Activated CD4-positive, CD25-positive, alpha-beta regulatory T cell (primary cell): ENCODE measurements at places on chromosomes 2 and 18.

GRCh38 chr2:45469314-45470099 lies 141.6 kb downstream of the SRBD1 start:
- no peak for DNase-seq

DNA sequence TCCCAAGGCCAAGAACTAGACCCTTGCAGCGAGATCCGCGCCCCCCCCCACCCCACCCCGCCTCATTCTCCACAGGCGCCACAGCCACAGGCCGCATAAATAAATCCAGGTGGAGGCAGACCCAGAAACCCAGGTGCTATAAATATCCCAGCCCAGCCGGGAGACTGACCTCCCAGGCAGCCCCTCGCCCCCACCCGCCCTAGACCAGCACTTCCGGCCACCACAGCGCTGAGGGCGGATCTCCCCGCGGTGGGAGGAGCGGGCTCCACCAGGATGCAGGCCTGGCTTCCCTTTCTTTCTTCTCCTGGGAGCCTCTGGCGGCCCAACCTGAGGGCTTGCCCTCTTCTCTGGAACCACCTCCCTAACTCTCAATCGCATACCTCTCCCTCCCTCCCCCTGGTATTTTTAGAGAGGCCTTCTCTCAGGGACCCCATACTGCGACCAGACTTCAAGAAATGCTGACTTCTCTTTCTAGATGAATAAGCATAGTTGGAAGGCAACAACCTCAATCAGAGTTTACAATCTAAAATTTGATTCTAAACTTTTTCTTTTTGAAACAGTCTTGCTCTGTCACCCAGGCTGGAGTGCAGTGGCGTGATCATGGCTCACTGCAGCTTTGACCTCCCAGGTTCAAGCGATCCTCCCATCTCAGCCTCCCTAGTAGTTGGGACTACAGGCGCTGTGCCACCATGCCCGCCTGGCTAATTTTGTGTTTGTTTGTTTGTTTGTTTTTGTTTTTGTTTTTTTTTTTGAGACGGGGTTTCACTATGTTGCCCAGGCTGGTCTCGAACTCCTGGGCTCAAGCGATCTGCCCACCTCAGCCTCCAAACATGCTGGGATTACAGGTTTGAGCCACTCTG lies 55.0 kb downstream of the PKDCC start:
- no peak for DNase-seq

- no peak for DNase-seq
These were observed 11.0 kb downstream of the GORASP2 start for GRCh38 chr2:170940066-170940465.

- DNase-seq = no peak
These were observed 13.2 kb downstream of the REV1 start for GRCh38 chr2:99476629-99477028.

DNA sequence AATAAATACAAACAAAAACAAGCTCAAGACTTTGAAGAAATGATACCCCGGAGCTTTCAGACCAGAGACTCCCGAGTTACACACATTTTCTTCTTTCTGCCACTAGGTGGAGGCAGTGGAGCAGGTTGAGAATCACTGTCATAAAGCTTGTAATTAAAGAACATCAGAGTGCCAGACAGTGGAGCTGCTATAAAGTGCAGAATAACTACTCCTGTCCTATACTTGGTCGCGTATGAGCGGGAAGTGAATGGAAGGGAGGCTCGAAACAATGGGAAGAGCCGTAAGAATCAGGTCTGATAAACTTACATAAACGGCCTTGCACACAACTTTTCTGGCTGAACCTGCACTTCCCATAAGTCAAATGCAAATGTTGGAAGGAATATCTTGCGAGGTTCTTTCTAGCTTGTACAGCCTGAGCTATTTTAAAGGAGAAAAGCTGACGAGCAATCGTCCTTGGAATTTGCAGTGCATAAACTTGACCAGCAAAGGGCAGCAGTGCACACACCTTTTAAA lies 189.0 kb downstream of the RPIA start:
- no peak for DNase-seq

GRCh38 chr2:167733747-167734146 lies 513.6 kb downstream of the STK39 start:
- no peak for DNase-seq

DNA sequence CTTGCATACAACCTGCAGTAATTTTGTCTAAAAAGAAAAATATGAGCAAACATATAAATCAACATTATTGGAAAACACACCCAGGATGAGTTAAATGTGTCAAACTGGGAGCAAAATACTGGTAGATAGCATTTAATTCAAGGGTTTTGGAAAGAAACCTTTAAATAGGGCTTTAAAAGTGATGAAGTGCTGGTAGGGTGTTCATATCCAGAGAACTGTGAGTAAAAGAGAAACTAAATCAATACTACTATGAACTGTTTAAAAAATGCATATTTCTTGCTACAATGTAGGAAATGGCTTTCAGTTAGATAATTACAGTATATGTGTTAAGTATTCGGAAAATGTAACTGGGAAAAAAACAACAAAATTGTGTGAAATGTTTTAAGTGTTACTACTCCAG lies 117.8 kb downstream of the ATAD2B start:
- no peak for DNase-seq

DNA sequence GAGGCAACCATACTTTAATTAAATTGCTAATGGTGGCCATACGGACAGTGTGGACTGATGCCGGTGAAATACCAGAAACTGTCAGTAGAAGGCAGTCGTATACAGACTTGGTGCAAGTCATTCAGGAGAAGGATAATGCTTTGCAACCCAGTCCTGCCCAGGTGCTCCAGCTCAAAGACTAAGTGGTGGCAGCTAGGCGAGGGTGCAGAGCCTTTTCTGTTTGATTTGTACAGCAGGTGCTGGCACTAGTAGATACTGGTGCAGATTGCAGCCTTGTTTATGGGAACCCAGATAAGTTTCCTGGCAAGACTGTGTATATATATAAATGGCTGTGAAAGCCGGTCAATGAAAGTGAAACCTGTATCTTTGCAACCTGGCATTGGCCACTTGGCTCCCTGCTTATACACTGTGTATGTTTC lies 208.3 kb upstream of the SYT4 start:
- no peak for DNase-seq

DNA sequence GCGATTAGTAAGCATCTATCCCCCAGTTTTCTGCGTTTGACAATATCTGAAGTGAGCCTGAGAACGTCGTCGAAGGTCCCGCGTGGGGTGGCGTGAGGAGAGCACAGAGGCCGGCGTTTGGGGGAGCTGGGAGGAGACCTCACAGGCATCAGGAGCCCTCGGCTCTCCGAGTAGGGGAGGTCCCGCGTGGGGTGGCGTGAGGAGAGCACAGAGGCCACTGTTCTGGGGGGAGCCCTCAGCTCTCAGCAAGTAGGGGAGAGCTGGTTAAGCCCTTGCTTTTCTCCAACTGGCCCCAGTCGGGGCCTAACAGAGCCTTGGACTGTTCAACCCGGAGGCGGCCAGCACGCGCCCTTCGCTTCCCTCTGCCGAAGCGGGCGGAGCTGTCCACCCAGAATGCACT lies 134.3 kb downstream of the NFATC1 start:
- no peak for DNase-seq

GRCh38 chr2:189147989-189148388 lies 31.6 kb downstream of the COL5A2 start:
- no peak for DNase-seq

- DNase-seq = no peak
These were observed 17.2 kb upstream of the ASXL3 start for GRCh38 chr18:33560686-33561370.

DNA sequence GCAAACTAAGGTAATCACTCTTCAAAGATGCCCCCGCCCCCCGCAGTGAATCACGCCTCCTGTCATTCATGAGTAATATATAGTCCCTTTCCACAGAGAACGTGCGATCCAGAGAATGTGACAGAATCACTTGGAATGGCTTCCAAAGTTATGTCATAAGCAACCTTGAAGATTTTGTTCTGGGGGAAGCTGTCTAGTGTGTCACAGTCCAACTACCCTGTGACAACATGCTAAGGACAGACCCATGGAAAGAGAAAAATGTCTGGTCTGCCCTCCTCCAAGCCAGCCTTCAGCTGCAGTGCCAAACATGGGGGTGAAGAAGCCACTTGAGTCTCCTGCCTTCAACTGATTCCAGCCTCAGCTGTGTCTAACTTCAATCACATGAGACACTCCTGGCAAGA lies 259.1 kb downstream of the SS18 start:
- DNase-seq = no peak

- no peak for DNase-seq
These were observed 303.4 kb downstream of the PIK3C3 start for GRCh38 chr18:42258301-42258965.

- DNase-seq = no peak
These were observed 26.3 kb upstream of the TMEM182 start for GRCh38 chr2:102735416-102736109.

DNA sequence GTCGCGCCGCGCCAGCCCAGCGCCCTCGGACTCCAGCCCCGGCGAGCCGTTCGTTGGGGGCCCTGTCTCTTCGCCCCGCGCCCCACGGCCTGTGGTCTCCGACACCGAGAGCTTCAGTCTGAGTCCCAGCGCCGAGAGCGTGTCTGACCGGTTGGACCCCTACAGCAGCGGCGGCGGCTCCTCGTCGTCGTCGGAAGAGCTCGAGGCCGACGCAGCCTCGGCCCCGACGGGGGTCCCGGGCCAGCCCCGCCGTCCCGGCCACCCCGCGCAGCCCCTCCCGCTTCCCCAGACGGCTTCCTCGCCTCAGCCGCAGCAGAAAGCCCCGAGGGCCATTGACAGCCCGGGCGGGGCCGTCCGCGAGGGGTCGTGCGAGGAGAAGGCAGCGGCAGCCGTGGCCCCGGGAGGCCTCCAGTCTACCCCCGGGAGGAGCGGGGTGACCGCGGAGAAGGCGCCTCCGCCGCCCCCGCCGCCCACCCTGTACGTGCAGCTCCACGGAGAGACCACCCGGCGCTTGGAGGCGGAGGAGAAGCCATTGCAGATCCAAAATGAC lies 1.4 kb downstream of the PHLPP1 start:
- DNase-seq = peak; percentile 25
